ENCODE measurements at places on chromosomes 5 and 9.

DNA sequence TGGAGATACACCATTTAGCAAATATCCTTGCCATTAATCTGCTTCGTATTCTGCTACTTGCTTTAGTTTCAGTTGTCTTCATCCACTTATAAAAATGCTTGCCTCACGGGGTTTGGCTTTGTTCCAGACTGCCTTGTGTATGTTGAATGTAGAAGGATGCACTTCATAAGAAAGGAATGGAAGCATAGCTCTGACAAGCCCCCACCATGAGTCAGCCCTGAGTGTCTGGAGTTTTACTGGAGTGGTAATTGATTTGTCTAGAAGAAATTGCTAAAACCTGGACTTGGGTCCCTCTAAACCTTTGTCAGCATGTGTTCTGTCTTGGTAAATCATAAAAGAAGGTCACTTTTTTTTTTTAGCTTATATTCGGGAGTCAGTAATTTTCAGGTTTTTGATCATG lies 4.6 kb downstream of the TEX48 start:
- no peak for DNase-seq

DNA sequence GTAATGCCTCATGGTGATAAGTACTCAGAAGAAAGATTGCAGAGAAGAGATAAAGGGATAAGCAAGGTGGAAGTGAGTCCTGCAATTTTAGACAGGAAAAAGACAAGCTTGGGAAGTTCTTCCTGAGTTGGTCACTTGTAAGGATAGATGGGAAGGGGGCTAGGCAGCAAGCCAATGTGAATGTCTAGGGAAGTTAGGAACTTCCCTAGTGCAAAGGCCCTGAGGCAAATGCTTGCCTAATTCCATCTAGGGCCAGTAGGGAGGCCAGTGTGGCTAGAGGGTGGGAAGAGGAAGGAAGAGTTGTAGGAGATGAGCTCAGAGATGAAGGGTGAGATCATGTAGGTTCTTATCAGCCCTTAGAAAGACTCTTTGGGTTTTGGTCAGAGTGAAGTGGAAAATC lies 206.6 kb downstream of the MAT2B start:
- DNase-seq = no peak

DNA sequence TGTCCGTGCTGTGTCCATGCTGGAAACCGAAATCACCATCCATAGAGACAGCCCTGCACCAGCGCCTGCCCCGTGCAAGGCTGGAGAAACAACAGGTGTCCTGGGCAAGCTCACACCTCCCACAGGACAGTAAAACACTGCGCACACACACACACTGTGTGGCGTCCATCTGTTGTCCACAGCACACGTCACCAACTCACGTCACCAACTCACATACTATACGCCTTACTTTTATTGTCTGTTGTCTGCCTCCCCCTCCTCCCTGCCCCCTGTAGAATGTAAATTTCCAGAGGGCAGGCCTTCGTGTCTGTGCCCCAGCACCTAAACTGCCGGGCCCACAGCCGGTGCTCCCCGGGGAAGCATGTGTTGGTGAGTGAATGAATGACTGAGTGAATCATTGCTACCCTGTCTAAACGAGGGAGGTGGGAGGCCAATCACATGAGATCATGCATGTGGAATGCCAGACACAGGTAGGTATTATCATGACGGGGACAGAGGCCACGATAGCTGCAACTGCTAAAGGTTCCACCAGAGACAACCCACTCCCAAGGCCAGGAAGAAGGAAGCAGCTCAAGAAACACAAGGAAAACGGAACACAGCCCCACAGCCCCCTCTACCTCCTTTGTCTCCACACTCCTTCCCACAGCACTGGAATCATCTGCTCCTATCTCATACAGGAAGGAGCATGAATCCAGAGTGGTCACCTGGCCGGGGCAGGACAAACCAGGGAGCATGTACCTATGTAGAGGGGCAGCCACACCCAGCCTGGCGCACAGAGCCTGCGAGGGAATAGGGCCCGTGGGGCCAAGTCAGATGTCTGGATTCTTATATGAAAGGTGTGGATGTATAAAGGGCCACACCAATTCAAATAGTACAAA lies 41.9 kb downstream of the STK10 start:
- no peak for DNase-seq

DNA sequence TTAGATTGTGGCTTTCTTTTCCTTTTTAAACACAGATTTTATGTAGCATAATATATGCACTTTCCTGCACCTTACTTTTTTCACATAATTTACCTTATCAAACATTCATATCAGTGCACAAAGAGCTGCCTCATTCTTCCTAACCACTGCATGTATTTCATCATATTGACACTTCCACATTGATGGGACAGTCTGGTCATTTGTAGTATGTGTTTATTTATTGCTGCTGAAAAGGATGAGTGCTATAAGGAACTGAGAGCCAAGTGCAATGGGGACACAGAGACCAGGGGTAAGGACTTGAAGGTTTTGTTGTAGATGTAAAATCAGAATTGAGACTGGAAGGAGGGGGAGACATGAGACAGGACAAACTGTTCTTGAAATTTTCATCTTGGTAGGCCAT lies 193.8 kb downstream of the SMARCA2 start:
- no peak for DNase-seq

DNA sequence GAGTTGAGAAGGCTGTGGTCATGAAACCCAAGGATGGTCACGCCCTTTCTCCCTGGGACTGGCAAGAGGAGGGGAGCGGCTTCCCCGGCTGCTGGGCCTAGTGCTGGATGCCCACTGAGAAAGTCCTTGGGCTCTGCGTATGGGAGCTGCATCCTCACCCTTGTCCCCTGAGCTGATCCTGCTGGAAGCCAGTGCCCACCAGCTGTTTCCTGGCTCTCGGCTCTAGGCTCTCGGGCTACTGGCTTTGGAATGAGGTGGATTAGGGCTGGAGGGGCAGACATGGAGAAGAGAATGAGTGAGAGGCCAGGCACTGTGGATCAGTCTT lies 149.3 kb upstream of the PPP1R26 start:
- no peak for DNase-seq
